Ovary (tissue), 10 donors: ENCODE measurements at places on chromosomes 11 and 22.

- peak; percentile 77 for DNase-seq
These were observed 196.4 kb downstream of the IGLL1 start for GRCh38 chr22:23383491-23384361.

- DNase-seq = no peak
These were observed 40.1 kb downstream of the CTSC start for GRCh38 chr11:88297421-88297820.

DNA sequence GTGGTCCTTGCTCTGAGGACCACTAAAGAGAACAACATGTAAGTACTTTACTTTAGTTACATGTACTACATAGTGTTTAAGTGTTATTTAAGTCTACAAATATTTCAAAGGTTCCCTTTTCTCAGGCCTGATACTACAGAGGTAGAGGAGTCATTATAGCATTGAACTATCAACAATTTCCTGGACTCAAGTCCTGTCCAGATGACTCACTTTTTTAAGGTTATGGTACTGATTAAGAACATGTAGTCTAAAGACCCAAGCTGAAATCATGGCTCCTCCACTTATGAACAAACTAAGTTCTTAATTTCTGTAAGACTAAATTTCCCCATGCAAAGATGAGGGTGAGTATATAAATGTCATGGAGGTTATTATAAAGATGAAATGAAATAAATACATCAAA is 74.7 kb downstream of the NARS2 start:
- DNase-seq = no peak

DNA sequence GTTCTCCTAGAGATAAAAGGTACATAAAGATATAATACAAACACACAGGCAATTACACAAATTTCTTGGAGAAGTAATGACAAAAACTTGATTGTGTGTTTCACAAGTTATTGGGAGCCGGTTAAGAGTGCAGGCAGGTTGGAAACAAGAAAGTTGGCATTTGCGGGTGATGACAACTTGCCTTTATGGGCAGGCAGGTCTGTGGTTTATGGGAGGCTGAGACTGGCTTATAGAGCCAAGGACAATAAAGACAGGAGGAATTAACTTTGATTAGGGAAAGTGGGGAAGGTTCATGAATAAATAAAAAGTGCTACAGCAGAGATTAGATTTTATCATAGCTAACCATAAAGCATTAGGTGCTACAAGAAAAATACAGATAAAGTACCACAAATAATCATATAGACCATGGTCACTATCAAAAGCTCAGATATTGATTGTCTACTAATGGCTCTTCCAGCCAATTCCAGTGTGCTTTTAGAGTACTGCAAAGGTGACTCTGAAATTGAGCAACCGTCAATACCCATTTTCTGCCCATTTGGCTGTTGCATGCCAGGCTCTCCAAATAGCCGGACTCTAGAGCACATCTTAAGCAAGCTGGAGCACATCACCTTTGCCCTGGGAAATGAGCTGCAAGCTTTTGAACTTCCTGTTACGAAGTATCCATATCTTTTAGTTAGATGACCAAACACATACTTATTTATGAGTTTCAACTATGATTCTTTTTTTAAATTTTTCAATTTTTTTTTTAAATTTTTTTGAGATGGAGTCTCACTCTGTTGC is 33.9 kb upstream of the GAB2 start:
- DNase-seq = no peak

- no peak for DNase-seq
These were observed 92.5 kb downstream of the APIP start for GRCh38 chr11:34823639-34824038.

DNA sequence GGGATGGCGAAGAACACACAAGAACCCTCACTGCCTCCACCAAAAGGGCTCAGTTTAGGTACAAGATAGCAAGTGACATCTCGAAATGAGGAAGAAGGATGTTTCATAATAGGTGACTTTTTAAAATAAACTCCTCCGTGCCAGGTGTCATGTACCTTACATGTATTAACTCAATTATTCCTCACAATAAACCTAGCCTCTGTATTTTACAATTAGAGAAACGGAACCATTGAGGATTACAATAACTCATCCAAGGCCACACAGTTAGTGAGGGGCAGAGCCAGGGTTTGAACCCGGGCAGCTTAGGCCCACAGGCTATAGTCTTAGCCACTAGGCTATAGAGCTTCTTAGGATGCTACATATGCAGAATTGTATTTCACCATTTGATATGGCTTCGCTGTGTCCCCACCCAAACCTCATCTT is 965 bp upstream of the PAMR1 start:
- DNase-seq = no peak

DNA sequence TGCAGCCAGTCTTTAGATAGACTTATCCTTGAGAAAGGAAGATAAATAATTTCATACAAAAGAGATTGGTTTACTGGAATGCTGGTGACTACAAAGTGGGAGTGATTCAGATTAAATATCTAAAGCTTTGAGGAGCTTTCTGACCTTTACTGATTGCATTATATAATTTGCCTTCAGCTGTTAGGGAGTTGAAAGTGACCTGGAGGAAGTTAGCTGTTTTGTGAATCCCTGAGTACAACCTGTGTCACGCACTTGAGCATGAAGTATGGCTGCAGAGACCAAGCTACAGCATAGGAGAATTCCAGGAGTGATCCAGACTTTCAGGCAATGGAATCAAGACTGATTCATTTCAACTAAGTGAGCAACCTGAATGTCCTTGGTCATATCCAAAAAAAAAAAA is 1848.3 kb upstream of the RAG2 start:
- DNase-seq = no peak
